A673 (cell line): ENCODE measurements at places on chromosomes 7 and 10.

GRCh38 chr10:84329196-84329611 lies 815 bp downstream of the CCSER2 start:
- DNase-seq, result peak; percentile 72

GRCh38 chr10:6228647-6229046 lies 25.9 kb downstream of the PFKFB3 start:
- DNase-seq, result no peak

DNA sequence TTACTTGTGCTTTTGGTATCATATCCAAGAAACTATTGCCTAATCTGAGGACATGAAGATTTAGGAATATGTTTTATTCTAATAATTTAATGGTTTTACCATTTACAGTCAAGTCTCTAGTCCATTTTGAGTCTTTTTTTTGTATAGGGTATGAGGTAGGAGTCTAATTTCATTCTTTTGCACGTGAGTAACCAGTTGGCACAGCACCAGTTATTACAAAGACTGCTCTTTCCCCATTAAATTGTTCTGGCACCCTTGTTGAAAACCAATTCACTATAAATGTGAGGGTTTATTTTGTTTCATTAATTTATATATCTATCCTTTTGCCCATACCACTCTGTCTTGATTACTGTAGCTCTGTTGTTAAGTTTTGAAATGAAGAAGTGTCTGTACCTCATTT lies 381.6 kb downstream of the SUGCT start:
- DNase-seq, result no peak

DNA sequence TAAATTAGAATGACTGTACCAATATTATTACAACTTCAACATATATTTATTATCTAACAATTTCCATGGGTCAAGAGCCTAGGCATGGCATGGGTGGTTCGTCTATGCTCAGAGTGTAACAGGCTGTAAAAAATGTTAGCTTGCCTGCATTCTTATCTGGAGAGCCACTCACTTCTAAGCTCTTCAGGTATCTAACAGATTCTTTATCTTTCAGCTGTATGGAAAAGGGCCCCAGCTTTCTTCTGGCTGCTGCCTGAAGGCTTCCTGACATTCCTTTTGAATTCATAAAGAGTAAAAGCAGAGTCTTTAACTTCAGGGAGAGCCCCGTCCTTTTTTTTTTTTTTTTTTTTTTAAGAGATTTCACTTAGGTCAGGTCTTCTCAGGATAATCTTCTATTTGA lies 648.8 kb downstream of the NXPH1 start:
- DNase-seq, result no peak

GRCh38 chr10:9786101-9786500 lies 1231.6 kb upstream of the CELF2 start:
- DNase-seq, result no peak

GRCh38 chr7:139674341-139674740 lies 103.5 kb downstream of the HIPK2 start:
- no peak for DNase-seq

DNA sequence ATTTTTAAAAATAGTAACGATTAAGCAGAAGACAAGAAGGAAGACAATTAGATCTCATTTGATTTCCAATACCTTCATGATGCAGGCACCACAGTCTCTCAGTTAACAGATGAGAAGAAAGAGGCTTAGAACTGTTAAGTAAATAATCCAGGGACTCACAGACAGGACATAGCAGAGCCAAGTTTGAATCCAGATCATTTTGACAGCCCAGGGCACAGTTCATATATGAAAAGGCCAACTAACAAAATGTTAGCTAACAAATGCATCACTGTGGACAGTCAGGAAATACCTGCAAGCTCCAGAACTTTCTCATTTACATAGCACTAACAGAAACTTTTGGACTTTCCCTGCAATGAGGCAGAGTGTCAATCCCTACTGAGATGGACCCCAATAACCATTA lies 4.2 kb upstream of the NPSR1 start:
- DNase-seq, result no peak

DNA sequence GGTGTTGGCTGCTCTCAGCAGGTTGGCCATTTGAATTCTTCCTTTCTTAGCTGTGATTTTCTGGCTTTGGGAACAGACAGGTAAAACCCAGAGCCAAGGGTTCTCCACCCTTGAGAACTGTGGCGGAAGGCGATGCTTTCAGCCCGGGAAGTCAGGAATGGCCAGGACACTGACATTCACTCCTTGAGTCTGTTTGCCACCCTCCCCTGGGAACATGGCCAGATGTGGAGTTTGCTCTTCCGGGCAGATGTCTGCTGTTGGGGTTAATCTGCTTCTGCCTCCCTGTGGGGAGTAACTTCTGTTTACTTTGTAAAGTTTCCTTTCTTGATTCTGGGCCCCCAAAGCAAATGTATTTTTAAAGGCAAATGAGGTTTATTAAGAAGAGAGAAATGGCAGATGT lies 17.7 kb downstream of the GATA3 start:
- no peak for DNase-seq

- no peak for DNase-seq
These were observed 107.4 kb downstream of the UBE2H start for GRCh38 chr7:129845178-129845971.

DNA sequence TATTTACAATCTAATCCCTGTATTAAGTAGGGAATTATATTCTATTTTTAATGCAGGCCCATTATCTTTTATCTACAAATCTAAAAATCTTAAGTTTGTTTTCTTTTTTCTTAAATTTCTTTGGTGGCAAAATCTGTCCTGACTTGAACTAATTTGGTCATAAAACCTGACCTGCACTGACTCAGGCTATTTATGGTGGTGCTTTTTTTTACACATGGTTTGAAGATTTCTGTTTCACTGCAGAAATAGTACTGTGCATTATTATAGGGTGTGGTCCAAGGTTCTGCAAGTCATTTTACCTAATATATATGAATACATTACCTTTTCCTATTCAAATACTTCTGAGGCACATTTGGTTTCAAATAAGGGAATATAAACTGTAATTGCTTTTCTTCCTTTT lies 137.0 kb downstream of the CD36 start:
- DNase-seq, result no peak
